ENCODE measurements at places on chromosomes 12 and 14. TPM values are rescaled to one million over a fixed set of nuclear protein-coding genes. Genes with fewer than 3 reads are reported as not detected.

GRCh38 chr12:27968972-27969623, 3.4 kb downstream of the PTHLH start:
- no peak for DNase-seq

DNA sequence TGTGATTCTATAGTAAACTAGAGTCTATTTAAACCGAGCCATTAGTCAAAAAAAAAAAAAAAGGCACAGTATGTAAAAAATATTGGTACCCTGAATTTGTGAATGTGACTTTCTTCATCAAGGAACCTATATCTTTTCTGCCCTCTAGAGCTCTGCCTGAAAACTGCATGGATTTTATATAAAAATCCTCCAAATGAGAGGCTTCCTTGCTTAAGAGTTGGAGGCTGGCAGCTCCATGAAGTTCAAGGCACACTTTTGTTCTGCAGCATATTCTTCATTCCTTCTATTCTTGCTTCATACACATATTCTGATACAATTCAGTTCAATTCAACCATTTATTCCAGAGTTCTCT, 23.1 kb upstream of the NKX2-8 start:
- DNase-seq = no peak

- DNase-seq = no peak
Measured at GRCh38 chr14:92955381-92955780, 32.4 kb downstream of the CHGA start.

DNA sequence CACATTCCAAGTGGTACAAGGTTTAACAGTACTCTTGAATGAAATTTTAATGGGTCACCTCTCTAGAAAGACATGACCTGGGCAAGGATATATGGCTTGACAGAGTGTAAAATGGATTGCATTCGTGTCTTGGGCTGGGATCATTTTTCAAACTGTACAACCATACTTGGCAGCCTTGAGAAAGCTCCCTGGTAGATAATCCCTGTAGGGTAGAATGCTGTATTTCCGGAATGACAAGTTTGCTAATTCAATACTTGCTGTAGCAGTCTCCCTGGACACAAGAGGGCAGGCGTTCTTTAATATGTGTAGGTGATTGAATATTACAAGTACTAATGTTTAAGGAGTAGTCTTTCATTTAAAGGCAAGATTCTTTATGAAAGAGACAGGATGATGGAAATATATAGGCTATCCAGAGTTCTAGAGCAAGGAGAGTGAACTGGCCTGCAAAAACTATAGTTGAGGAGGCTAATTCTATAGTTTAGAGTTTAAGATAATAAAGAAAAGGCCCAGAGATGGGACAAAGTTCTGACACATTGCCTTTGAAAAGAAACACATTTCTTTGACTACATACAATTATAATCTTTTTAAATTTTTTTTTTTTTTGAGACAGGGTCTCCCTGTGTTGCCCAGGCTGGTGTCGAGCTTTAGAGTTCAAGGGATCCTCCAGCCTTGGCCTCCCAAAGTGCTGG, 53.4 kb downstream of the PLBD1 start:
- DNase-seq = no peak

The FZD10 gene
- total RNA-seq = not detected

The GALNT16 gene
- total RNA-seq = 3.1 TPM

The GLIPR1 gene
- total RNA-seq = 38.9 TPM

The CCDC175 gene
- not detected for total RNA-seq

The CYP27B1 gene
- total RNA-seq = 1.7 TPM

The RIMKLB gene
- total RNA-seq = 26.5 TPM

The CD69 gene
- total RNA-seq = not detected
